Fibroblast of upper back skin (primary cell): ENCODE measurements at places on chromosomes 11 and 22.

DNA sequence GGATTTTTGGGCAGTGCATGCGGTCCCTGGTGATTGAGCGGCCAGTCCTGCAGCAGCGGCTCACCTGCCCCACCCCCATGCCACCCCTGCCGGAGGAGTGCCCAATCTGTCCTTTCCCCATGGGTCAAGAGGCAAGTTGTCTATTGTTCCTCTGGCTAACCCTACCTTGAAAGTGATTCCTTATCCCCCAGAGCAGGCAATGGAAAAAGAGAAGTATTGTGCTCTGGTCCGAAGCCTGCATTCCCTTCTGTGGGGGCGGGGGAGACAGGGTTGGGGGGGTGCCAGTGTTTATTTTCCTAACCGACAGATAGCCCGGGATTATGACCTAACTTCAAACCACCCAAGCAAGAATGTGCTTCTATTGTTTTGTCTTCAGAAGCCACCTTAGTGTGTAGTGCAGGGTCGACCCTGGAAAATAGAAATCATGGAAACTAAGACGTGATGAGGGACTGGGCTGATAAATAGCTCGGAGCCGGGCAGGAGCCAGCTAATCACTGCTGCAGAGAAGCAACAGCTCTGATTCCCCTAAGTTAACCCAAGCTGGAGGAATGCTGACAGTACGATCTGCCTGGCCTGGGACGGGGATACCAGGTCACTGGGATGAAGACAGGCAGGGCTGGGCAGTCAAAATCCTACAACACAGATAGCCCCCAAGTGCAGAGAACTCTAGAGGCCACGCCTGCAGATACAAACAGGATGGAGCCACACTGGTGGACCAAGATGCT lies 38.7 kb upstream of the ATXN10 start:
- peak; percentile 20 for DNase-seq

DNA sequence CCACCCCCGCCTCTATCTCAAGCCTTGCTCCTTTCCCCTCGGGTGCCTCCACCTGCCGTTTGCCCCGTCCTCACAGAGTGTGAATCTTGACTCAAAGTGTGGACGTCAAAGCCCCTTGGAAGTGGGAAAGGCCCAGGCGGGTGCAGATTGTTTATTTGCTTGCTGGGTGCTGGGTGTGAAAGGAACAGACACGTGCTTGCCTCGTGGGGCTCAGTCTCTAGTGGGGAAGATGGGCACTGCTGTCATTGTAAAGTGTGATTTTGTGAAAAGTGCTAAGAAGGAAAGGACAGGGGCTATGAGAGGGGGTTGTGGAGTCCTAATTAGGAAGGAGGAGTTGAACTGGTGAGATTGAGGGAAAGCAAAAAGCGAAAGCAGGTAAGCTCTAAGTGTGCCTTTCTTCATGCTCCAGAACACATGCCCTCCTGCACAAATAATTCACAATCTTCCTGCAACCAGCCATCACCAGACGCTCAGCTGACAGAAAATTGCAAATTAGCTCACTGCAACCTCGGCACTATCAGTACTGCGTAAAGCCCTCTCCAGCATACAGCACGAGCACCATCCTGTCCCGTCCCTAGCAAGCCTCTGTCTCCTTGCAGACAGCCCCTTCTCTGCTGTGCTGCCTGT lies 9.7 kb upstream of the GCAT start:
- DNase-seq, result no peak

DNA sequence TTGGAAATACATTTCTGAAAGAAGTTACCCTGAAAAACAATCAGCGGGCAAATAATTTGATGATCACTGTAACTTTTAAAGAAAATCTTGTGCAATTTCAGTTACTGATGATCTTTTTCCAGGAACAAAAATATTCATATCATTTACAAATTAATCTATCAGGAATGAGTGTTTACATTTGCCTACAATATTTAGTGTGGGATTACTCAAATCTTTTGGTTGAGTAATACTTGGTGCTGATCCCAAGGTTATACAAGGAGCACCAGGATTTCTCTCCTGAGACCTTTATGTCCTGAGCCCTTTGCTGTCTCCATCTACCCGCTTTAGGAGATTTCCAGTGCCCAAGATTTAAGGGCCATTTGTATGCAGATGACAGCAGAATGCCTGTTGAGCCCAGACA lies 116.1 kb downstream of the ATXN10 start:
- DNase-seq, result no peak

GRCh38 chr11:78954261-78954660 lies 379.6 kb upstream of the NARS2 start:
- DNase-seq, result no peak

DNA sequence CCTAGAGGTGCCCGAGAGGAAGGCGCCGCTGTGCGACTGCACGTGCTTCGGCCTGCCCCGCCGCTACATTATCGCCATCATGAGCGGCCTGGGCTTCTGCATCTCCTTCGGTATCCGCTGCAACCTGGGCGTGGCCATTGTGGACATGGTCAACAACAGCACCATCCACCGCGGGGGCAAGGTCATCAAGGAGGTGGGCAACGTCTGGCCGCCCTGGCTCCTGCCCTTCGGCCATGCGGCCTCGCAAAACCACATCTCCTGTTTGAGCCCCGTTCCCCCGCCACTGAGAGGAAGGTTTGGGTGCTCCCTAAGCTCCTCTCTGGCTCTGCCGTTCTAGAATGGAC lies 3.4 kb downstream of the SLC17A6 start:
- DNase-seq, result no peak

- no peak for DNase-seq
These were observed 25.5 kb downstream of the TNKS1BP1 start for GRCh38 chr11:57299150-57299737.

DNA sequence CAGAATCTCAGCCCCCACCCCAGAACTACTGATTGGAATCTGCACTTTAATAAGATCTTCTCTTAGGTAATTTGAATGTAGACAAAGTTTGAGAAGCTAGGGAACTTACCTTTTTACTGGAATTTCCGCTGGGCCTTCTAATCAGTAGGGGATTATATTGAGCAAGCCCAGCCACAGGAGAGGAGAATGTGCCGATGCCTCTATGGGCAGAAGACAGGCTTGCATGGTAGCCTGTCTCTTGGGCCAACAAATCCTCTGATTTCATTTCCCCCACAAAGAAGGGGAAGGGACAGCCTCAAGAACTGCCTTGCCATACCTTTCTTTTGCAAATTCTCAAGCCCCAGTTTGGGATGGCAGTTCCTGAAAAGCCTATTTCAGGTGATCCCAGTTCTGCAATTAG lies 163.4 kb upstream of the BDNF start:
- no peak for DNase-seq

- DNase-seq, result no peak
These were observed 55.8 kb downstream of the SMIM38 start for GRCh38 chr11:69211540-69211919.

DNA sequence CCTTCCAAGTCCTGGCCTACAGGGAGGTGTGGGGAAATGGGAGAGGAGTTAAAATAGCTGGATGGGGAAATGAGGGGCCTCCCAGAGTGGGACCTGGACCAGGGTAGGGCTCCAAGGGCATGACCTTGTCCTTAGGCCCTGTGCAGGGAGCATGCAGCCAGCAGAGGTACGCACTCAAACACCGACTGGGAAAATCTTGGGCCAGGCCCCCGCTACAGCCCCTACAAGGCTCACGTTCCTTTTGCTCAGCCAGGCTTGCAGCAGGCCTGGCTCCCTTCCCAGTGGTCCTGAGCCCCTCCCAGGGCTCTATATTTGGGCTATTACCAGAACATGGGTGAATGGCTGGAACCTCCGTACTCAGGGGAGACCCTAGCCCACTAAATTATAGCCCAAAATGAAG lies 31.3 kb downstream of the LMO1 start:
- no peak for DNase-seq

GRCh38 chr11:118152552-118153471 lies at the start of gene SCN4B:
Gene SCN4B (minus strand): TSS chr11:118152823. CDS start chr11:118152673, 150 bp downstream.
- DNase-seq, result peak; percentile 50

DNA sequence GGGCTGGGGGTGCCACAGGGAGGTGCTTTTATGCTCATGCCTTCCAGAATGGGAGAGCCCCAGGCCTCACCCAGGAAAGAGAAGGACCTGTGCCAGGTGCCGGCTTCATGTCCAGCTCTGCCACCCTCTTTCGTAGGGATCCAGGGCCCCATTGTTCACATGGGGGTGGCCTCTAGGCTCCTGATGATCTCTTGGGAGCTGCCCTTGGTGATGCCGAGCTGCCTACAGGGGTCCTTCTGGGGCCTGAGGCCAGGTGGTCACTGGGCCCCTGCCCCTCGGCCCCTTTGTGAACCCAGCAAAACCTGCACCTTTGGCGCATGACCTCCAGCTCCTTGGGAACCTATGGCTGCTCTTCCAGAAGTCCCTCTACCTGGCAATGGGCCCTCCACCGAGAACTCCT lies 41.4 kb upstream of the SMIM38 start:
- no peak for DNase-seq

- peak; percentile 50 for DNase-seq
These were observed 98.8 kb downstream of the MED15 start for GRCh38 chr22:20606041-20606783.

- DNase-seq, result peak; percentile 88
These were observed 59.0 kb downstream of the MYH9 start for GRCh38 chr22:36328635-36329253.

- peak; percentile 100 for DNase-seq
These were observed 4.8 kb upstream of the ELFN2 start for GRCh38 chr22:37431801-37432707.

GRCh38 chr11:106495046-106495445 lies 417.6 kb downstream of the AASDHPPT start:
- DNase-seq, result peak; percentile 38

- no peak for DNase-seq
These were observed 179.6 kb downstream of the CSNK2A3 start for GRCh38 chr11:11173316-11174025.

DNA sequence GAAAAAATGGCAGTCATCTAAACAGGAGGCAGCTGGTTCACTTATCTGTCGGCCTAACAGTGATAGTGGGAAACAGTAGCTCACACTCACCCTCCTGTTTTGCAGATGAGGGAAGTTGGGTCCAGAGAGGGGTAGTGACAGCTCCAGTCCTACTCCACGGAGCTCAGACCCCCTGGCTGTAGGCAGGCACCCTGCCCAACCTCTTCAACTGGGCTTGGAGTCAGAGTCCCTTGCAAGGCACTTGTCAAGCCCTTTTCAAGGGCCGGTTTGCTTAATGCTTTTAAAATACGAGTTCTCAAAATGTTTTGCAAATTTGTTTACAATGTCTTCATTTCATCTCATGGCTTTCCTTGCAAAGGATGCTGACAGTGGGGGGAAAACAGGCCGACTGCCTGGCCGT lies 75.1 kb downstream of the BMAL1 start:
- no peak for DNase-seq

GRCh38 chr11:70088735-70089250 lies 10.7 kb downstream of the ANO1 start:
- DNase-seq, result no peak

DNA sequence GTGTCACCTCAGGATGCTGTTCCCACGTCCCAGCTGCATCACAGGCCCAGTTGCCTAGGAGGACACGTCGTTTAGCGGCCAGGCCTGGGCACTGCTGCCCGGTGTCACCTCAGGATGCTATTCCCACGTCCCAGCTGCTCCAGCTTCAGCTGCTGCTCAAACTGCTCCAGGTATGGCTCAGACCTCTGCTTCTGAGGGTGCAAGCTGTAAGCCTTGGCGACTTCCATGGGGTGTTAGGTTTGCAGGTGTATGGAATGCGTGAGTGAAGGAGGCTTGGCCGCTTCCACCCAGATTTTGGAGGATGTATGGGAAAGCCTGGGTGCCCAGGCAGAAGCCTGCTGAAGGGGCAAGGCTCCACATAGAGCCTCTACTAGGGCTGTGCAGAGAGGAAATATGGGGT lies 205.3 kb upstream of the B3GAT1 start:
- DNase-seq, result no peak

DNA sequence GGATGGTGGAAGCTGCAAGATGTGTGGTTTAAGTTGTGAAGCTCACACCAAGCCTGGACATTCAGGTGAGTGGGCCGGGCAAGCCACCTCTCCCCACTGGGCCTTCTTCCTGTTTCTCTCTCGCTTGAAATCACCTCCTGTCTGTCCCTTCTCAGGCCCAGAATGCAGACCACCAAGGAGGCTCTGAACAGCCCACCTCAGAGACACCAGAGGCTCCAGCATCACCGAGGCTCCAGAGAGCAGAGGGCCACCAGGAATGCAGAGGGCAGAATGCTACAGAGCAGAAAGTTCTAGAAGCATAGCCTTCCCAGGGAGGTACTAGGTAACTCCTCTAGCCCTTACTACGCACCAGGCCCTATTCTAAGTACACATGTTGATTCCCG lies 14.8 kb upstream of the IL2RB start:
- DNase-seq, result no peak

DNA sequence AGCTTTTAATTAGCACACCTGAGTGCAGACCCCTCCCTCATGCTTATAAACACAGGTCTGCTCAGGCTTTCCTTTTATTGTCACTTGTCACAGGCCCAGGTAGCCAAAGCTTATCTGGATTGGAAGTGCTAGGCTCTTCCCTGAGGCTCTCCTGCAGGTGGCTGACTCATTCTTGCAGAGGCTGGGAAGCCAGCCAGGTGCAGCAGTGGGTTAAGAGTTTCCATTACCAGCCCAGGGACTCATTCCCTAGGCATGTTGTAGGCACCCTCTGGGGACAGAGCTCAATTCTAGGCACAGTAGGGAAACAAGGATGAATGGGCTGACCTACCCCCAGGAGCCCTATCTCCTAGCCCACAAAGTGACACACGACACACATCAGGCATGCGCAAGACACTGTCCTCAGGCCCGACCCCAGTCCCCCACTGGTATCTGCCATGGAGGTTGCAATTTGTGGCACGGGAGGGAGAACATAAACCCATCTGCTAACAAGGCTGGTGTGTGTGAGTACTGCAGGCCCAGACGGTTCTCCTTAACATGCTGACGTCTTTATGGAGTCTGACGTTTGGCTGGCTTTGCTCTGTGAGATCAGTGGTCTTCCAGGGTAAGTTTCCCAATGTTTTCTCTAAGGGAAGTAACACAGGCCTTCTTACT lies 94.2 kb downstream of the ABTB2 start:
- peak; percentile 88 for DNase-seq

- no peak for DNase-seq
These were observed 78.8 kb downstream of the ST3GAL4 start for GRCh38 chr11:126433989-126434949.

DNA sequence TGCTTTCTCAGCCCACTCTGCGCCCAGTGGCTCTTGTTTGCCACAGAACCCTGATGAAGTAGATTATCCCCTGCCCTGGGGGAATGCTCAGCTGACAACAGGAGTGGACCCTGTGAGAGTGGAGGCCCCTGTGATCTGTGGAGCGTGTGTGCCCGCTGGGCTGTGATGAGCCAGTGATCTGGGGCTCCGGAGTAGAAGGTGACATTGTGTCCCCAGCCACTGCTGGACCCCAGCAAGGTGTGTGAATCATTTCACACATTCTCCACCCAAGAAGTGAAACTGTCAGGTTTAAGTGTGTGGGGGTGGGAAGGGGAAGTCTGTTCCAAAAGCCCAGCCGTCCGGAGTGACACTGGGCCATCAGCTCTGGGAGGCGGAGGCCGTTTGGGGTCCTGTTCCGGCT lies 33.1 kb upstream of the GRAMD4 start:
- no peak for DNase-seq

DNA sequence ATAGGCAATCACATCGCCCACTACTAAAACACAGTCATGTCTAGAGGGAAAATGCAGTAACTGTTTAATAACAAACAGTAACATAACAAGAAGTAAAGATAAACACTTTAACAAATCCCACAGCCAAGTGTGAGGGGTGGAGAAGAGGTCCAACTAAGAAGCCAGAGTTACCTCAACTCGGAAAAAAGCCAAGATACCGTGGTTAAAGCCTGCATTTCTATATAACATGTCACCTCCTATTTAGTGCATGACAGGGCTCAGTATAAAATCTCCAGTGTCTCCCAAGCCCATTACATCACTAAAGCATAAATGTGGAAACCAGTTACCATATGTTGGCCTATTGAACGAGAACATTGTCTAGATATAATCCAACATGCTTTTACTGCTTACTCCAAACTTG lies 281.7 kb downstream of the LRRC4C start:
- DNase-seq, result peak; percentile 44
